SK-N-SH (cell line): ENCODE measurements at places on chromosomes 7 and 10.
A peak's percentile ranks its signal among the peaks of the same experiment; 100 is the strongest.

- no peak overlapping the region for H3K4me3 ChIP-seq
- no peaks in the 10 kb centered on the region for H3K27me3 ChIP-seq
- no peak for DNase-seq
- peak overlapping the region; percentile 70 for H3K27ac ChIP-seq
Measured at GRCh38 chr7:35762781-35763180, 38.1 kb upstream of the SEPTIN7 start.

- peak overlapping the region; percentile 28; the same call in 1 of the 2 replicates for H3K27ac ChIP-seq
- H3K36me3 ChIP-seq, result no peaks in the 10 kb centered on the region
- H3K4me1 ChIP-seq, result no peaks in the 10 kb centered on the region; the same call in 1 of the 2 replicates
- DNase-seq, result peak; percentile 14
- H3K4me3 ChIP-seq, result no peak overlapping the region; the same call in 1 of the 2 replicates
Measured at GRCh38 chr10:60114765-60115586, 208.6 kb upstream of the CCDC6 start.

DNA sequence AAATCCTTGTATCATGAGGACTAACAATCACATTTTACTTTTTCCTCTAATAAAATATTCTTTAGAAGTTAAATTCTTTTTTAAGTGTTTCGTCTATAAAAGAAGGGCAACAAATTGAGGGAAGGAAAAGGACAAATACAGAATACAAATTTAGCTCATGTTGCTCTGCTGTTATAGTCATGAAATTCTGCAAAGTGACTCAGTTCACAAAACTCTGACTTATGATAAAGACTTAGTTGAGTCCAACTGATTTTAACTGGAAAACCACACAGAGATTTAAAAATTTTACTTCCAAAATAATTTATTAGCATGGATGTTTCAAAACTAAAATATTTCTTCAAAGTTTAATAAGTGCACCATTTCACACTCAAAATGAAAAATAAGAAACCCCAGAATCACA is 75.0 kb upstream of the GPR22 start:
- no peaks in the 10 kb centered on the region for H3K27me3 ChIP-seq
- peaks cover 1% of the 10 kb centered on the region for H3K36me3 ChIP-seq
- no peak for DNase-seq

GRCh38 chr7:128235471-128235870 is 5.6 kb upstream of the LEP start:
- H3K4me1 ChIP-seq, result no peaks in the 10 kb centered on the region
- no peak overlapping the region for H3K27ac ChIP-seq
- DNase-seq, result no peak
- no peaks in the 10 kb centered on the region; the same call in 1 of the 2 replicates for H3K27me3 ChIP-seq
- H3K36me3 ChIP-seq, result no peaks in the 10 kb centered on the region
- H3K4me3 ChIP-seq, result no peak overlapping the region
